ENCODE measurements at places on chromosomes 3 and 15.

DNA sequence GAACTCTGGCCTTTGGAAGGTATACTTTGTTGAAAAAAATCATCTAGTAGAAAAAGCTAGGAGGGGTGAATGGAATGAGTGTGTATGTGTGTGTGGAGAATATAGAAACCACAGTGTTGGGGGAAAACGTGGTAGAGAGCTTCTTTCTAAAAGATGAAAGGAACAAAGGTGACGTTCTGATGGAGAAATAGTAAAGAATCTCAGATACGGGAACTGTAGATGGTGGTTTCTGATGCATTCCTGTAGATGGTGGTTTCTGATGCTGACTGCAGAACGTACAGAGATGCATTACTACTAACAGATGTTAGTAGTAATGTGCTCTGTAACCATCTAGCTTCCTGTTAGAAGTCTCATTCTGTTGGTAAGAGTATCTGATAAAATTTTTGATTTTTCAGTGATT is 60.2 kb downstream of the VPS8 start:
- H3K27ac ChIP-seq: no peak overlapping the region
- no peaks in the 10 kb centered on the region for H3K4me1 ChIP-seq
- no peaks in the 10 kb centered on the region for H3K27me3 ChIP-seq
- no peak overlapping the region for H3K4me3 ChIP-seq

DNA sequence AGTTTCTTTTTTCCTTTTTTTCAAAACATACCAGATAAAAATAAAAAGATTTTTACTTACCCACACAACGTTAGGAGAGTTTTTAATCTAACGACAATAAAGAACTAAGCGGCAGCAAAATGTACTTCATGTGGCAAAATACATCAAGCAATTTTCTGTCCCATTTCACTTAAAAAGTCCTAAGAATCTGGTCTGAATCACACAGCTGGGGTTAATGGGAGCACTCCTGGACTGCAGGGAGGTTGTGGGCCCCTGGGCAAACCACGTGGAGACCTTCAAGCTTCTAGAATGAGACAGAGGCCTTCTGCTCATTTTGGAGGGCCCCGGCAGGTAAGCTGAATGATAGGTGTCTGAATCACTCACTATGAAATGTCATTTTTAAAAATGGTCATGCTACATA is 193.8 kb downstream of the RORA start:
- H3K27me3 ChIP-seq: no peaks in the 10 kb centered on the region
- peak overlapping the region; percentile 91 for H3K27ac ChIP-seq
- H3K4me3 ChIP-seq: peak overlapping the region; percentile 58
- H3K4me1 ChIP-seq: peaks cover 62% of the 10 kb centered on the region

GRCh38 chr3:58998476-58999117 is 51.2 kb downstream of the CFAP20DC start:
- DNase-seq: peak; percentile 99
- peaks cover 29% of the 10 kb centered on the region for H3K4me1 ChIP-seq
- H3K36me3 ChIP-seq: no peaks in the 10 kb centered on the region
- peak overlapping the region; percentile 91 for H3K27ac ChIP-seq
- 0 out of 2 replicates have a peak overlapping the region, but pooled peaks have one; percentile 10 for H3K4me3 ChIP-seq

DNA sequence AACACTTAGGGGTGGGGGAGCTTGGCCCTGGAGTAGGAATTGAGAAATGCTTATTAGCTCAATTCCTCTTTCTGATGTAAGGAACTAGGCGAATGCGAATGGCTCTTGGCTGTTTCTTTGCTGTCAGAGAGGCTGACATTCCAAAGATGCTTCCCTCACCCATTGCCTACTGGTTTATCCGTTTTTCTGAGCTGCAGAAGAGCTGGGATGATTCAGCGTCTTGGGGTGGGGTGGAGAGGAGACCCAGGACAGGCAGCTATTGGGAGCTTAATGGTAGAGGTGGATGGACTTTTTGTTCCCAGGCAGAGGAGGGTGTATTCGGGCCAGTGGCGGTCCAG is 9.8 kb downstream of the PLEKHO2 start:
- DNase-seq: peak; percentile 90
- no peaks in the 10 kb centered on the region for H3K27me3 ChIP-seq
- peaks cover 12% of the 10 kb centered on the region for H3K36me3 ChIP-seq
- H3K4me3 ChIP-seq: peak overlapping the region; percentile 25

DNA sequence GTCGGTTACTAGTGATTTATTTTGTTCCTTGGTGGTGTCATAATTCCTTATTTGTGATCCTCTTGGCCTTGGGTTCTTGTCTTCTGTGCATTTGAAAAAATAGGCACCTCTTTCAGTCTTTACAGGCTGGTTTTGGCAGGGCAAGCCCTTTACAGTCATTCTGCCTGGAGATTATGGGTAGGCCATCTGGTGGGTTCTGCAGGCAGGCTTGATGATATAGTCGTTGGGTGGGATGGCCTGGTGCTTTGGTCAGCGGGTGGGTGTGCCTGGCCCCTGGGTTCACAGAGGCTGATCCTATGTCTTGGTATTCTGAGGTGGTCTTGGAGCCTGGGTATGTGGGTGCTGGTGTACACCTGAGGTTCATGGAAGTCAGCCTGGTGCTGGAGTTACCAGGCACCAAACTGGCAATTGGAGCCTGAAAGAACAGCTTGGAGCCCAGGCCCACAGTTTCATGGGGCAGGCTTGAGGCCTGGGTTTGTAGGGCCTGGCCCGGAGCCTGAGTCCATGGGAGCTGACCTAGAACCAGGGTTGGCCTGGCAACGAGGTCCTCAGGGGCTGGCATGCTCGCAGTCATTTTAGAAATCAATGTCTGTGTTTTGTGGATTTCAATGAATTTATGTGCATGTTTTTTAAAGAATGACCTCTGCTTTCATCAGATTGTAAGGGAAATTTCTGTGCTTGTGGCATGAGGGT is 63.3 kb downstream of the DOCK3 start:
- H3K4me1 ChIP-seq: no peaks in the 10 kb centered on the region
- no peak overlapping the region for H3K27ac ChIP-seq
- no peak overlapping the region for H3K4me3 ChIP-seq
- no peaks in the 10 kb centered on the region for H3K36me3 ChIP-seq
- DNase-seq: no peak

- no peaks in the 10 kb centered on the region for H3K4me1 ChIP-seq
- DNase-seq: no peak
- no peak overlapping the region for H3K4me3 ChIP-seq
- no peaks in the 10 kb centered on the region for H3K36me3 ChIP-seq
Measured at GRCh38 chr3:71149959-71150954, 433.3 kb downstream of the FOXP1 start.

DNA sequence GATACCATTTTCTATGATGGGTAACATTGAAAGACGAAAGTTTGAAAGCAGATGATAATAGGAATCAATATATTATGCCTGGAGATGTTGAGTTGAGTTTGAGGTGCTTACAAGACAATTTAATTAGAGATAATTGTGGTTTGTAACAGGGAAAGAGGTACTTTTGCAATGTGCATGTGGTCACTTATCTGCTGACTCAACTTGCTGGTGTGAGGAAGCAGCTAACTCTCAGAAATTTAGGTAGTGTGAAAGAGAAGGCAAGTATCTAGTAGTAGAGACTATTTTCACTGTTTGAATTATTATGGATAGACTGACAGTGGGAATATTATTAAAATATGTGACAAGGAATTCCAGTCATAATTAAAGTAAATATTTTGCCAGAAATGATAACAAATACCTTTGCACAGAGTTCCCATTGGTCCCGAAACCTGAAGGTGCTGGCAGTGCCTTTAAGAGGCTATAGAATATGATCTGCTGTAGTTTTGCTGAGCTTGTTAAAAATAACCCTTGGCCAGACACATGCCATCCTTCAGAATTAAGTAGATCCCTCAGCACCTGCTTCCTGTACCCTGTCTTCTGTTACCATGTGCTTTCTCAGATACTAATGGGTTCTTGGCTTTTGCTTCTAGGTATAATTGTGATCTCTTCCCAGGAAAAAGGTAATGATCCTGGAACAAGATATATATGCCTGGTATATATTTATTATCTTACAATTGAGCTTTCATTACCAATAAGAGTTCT is 315.9 kb downstream of the BCHE start:
- H3K27me3 ChIP-seq: no peaks in the 10 kb centered on the region
- H3K4me1 ChIP-seq: no peaks in the 10 kb centered on the region
- H3K36me3 ChIP-seq: no peaks in the 10 kb centered on the region
- DNase-seq: no peak

GRCh38 chr3:3196148-3196861 is 16.8 kb upstream of the CRBN start:
- H3K27ac ChIP-seq: no peak overlapping the region
- no peaks in the 10 kb centered on the region for H3K36me3 ChIP-seq
- no peak overlapping the region for H3K4me3 ChIP-seq
- no peaks in the 10 kb centered on the region for H3K4me1 ChIP-seq
- no peaks in the 10 kb centered on the region for H3K27me3 ChIP-seq

DNA sequence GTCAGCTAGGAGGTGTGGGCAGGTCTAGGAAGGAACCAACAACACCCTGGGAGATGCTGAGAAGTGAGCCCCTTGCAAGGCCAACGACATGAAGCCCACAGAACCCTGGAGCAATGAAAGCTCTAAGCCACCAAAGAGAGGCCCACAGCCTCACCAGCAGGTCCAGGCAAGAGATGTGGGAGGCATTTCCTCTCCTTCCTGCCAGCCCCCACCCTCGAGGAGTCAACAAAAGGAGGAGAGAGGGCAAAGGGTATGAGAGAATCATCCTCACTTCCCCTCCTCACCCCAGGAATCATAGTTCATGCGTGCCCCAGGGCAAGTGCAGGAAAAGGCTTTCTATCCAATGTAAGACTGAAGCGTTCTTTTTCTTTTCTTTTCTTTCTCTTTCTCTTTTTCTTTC is 195.8 kb downstream of the SHQ1 start:
- no peak for DNase-seq
- H3K4me1 ChIP-seq: no peaks in the 10 kb centered on the region
- H3K36me3 ChIP-seq: no peaks in the 10 kb centered on the region
- no peak overlapping the region for H3K4me3 ChIP-seq
- H3K27ac ChIP-seq: no peak overlapping the region

DNA sequence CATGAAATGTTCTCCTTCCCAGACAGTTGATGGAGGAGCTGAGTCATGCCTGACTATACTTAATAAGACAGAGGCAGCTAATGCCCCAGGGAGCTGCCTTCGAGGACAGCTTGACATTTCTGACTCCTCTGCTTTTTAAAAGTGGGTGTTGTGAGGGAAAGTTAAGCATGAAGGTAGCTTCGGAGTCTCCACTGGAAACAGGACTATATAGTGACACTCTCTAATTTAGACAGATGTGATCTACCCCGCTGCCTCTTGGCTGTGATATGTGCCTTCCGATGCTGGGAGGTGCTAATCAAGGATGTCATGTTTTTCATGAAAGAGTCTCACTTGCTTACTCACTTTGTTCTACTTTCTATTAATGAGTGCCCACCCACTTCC is 72.7 kb downstream of the IL1RAP start:
- no peaks in the 10 kb centered on the region for H3K27me3 ChIP-seq
- H3K4me1 ChIP-seq: peaks cover 33% of the 10 kb centered on the region
- H3K36me3 ChIP-seq: no peaks in the 10 kb centered on the region
- H3K27ac ChIP-seq: peak overlapping the region; percentile 86
- peak; percentile 92 for DNase-seq
- H3K4me3 ChIP-seq: peak overlapping the region; percentile 54

GRCh38 chr15:22887157-22887951 is 48.9 kb downstream of the NIPA2 start:
- H3K27ac ChIP-seq: peak overlapping the region; percentile 93
- no peaks in the 10 kb centered on the region for H3K27me3 ChIP-seq
- H3K4me3 ChIP-seq: no peak overlapping the region
- peaks cover 21% of the 10 kb centered on the region for H3K4me1 ChIP-seq

GRCh38 chr15:48989170-48989569 is 25.5 kb upstream of the SHC4 start:
- no peaks in the 10 kb centered on the region for H3K27me3 ChIP-seq
- H3K36me3 ChIP-seq: peaks cover 33% of the 10 kb centered on the region
- no peak overlapping the region for H3K4me3 ChIP-seq

DNA sequence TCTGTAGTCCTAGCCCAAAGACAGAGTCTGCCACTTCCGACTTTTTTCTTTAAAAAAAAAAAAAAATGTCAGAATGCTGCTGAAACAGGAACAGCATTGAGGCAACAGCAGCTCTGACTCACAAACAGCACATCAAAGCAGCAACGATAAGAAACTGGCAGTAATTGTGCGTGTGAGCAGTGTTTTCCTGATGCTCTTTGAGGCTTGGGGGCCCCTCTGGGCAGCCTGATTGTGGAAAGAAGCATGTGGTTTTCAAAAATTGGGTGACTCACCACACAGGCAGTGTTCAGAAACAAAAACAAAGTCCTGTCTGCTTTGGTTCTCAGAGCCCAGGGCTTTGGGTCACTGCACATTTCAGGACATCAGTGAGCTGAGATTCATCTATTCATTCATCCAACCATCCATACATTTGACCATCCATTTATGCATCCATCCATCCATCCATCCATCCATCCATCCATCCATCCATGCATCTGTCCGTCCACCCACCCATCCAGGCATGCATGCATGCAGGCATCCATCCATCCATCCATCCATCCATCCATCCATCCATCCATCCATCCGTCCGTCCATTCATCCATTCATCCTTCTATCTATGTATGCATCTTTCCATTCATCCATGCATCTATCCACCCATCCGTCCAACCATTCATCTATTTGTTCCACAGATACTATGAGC is 308.4 kb downstream of the RPLP1 start:
- no peak overlapping the region for H3K4me3 ChIP-seq
- peaks cover 27% of the 10 kb centered on the region for H3K4me1 ChIP-seq
- H3K27me3 ChIP-seq: no peaks in the 10 kb centered on the region
- peak; percentile 98 for DNase-seq

DNA sequence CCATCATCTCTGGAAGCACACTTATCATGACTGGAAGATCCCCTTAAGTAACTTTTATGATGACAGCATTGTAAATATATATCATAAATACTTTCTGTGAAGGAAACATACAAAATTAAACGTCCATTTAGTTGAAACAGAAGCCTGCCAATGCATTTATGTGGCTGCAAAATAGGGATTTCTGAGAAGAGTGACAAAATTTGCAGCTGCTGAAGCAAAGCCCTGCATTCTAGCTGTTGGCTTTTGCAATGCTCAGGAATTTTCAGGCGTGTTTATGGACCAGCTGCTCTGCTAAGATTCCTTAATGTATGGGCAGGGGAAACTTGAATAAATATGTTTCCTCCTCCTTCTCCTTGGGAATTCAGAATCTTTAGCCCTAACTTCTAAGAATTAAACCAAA is 137.3 kb downstream of the CACNA2D3 start:
- H3K4me1 ChIP-seq: no peaks in the 10 kb centered on the region
- DNase-seq: no peak
- no peaks in the 10 kb centered on the region for H3K27me3 ChIP-seq
- no peak overlapping the region for H3K27ac ChIP-seq
- no peak overlapping the region for H3K4me3 ChIP-seq
- H3K36me3 ChIP-seq: no peaks in the 10 kb centered on the region

- H3K4me1 ChIP-seq: no peaks in the 10 kb centered on the region
- no peak overlapping the region for H3K4me3 ChIP-seq
- no peaks in the 10 kb centered on the region for H3K27me3 ChIP-seq
Measured at GRCh38 chr3:85706130-85706529, 747.3 kb downstream of the CADM2 start.

DNA sequence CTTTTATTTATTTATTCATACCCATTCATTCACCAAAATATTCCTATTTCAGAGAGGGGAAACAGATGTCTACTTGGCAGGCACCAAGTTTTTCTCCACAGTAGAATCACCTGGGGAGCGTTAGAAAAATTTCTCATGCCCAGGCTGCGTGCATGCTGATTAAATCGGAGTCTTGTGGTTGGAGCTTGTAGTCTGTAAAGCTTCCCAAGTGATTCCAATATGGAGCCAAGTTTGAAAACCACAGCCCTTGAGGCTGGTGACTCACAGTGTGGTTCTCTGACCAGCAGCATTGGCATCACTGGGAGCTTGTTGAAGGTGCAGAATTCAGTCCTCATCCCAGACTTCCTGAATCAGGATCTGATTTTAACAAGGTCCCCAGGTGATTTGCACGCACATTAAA is 49.7 kb downstream of the PDHB start:
- H3K27ac ChIP-seq: peak overlapping the region; percentile 95
- H3K27me3 ChIP-seq: no peaks in the 10 kb centered on the region
- H3K4me1 ChIP-seq: peaks cover 50% of the 10 kb centered on the region
- 0 out of 2 replicates have a peak, but pooled peaks cover 4% of the 10 kb centered on the region for H3K36me3 ChIP-seq
- DNase-seq: peak; percentile 99
